ENCODE measurements at places on chromosomes 12 and 14. TPM values are rescaled to one million over a fixed set of nuclear protein-coding genes. Genes with fewer than 3 reads are reported as not detected.

CCDC60 gene
- total RNA-seq: not detected

TMTC1 gene
- 100 TPM for total RNA-seq

RPS6KL1 gene
- 12.3 TPM for total RNA-seq

RD3L gene
- not detected for total RNA-seq

FAR2 gene
- total RNA-seq: 1.7 TPM

LMNTD1 gene
- not detected for total RNA-seq

SLC25A47 gene
- total RNA-seq: not detected

LRP1-AS gene
- not detected for total RNA-seq

MAP3K12 gene
- total RNA-seq: 5.9 TPM

RAP1B gene
- total RNA-seq: 232 TPM

KLRC2 gene
- total RNA-seq: 1.9 TPM

GPRC5D gene
- not detected for total RNA-seq

STXBP6 gene
- total RNA-seq: not detected

NAV3 gene
- total RNA-seq: 7.1 TPM

MUCL1 gene
- total RNA-seq: not detected

RNASE7 gene
- 11.8 TPM for total RNA-seq

OTX2 gene
- not detected for total RNA-seq

CDCA3 gene
- 25.5 TPM for total RNA-seq

P3H3 gene
- 1.3 TPM for total RNA-seq

COL2A1 gene
- not detected for total RNA-seq

PPP1CC gene
- total RNA-seq: 94.6 TPM

GLT1D1 gene
- total RNA-seq: not detected

ADAMTS20 gene
- not detected for total RNA-seq

RNASE3 gene
- not detected for total RNA-seq

B3GNT4 gene
- total RNA-seq: 1.8 TPM

GPD1 gene
- total RNA-seq: 0.37 TPM

G2E3 gene
- 34.1 TPM for total RNA-seq

KRT82 gene
- total RNA-seq: not detected

GCH1 gene
- 8.6 TPM for total RNA-seq

PRR4 gene
- 7.7 TPM for total RNA-seq

VDR gene
- total RNA-seq: 23.4 TPM

SSTR1 gene
- total RNA-seq: 0.29 TPM

PZP gene
- total RNA-seq: not detected

METTL17 gene
- total RNA-seq: 62.4 TPM

OVCH1 gene
- 1.9 TPM for total RNA-seq

EPYC gene
- total RNA-seq: not detected

ACSM4 gene
- total RNA-seq: not detected

ACVRL1 gene
- total RNA-seq: not detected

RFLNA gene
- not detected for total RNA-seq

TAS2R7 gene
- not detected for total RNA-seq

ITGB7 gene
- total RNA-seq: 1.0 TPM

TMEM132C gene
- not detected for total RNA-seq

RNU4-1 gene
- 2,069 TPM for total RNA-seq

ANKLE2 gene
- 111 TPM for total RNA-seq
